ENCODE measurements at places on chromosomes 11 and 22.

- DNase-seq, result no peak
Measured at GRCh38 chr11:131095511-131096185, 179.4 kb upstream of the SNX19 start.

DNA sequence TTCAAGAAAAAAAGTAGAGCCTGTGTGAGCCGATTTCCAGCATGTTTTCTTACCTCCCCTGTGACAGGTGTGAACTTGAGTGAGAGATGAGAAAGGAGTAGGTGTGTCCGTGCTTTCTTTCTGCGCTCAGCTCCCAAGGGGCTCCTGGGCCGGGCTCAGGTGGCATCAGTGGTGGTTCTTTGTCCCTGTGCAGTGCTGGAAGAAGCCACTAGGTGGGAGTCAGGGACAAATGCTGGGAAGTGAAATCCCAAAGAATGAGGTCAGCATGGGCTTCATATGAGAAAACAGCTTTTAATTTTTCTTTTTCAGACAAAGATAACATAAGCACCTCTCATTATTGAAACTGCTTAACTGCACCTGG, 57.8 kb downstream of the PPFIBP2 start:
- no peak for DNase-seq

DNA sequence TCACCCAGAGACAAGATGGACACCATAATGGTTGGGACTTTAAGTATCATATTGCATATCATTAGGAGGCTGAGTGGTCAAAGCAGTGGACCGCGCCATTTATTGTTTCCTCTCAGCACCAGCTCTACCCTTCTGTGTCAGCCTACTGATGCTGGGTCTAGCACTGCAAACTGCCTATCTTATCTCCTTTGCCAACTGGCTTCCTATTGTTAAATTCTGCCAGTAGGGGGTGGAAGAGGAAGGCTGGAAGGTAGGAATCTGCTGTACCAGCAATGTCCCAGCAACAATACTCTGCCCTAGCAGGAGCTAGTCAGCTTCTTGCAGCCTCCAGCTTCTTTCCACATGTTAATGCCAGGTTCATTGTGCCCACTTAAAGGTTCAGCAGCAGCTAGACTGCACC, 367.1 kb upstream of the PDGFD start:
- DNase-seq, result peak; percentile 16

DNA sequence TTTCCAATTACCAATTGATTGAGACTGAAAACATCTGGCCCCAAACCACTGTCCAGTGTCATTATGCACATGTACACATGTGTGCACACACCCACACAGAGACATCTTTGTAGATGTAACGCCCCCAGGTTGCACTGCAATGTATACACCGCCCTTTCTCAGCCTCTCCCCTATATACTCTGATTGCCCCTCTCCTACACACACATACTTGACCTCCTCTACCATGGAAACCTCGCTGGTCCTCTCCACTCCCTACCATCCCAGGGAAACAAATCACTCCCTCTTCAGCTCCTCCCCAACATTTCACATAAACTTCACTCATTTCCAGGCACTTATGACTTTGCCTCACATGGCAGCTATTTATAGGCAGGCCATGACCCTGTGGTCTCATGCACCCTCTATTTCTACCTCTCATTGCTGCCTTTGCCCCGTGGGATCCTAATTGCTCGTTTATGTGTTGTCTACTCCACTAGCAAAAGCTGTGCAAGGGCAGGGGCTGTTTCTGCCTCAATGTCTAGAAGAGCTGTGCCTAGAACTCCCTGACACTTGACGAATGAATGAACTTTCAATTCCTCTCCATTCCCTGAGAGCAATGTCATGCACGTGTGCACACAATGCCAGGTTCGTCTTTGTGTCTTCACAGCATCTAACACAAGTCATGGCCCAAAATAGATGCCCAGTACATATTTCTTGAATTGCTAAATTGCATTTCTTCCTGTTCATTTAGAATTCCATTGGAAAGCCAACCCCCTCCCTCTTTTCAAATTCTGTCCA, 10.0 kb upstream of the TMA7B start:
- no peak for DNase-seq

GRCh38 chr11:14617241-14618027, 26.2 kb upstream of the PDE3B start:
- no peak for DNase-seq

- DNase-seq, result no peak
Measured at GRCh38 chr11:108965306-108966001, 300.6 kb downstream of the DDX10 start.

DNA sequence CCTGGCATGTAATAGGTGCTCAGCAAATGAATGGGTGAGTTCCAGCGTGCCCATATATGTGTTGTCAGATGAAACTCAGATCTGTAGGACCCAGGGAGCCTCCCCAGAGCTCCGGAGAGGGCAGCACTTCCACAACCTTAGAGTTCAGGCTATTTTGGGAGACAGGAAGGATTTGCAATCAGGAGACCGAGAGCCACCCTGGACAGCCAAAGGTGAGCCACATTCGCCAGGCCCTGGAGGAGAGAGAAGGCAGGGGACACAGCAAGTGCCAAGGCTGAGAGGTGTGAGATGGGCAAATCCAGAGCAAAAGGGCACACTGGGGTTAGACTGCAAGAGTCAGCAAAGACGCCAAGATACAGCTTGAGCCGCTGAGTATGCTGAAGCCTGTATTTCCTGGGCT, 66.4 kb downstream of the CD82 start:
- DNase-seq, result no peak

- DNase-seq, result no peak
Measured at GRCh38 chr11:70255477-70256116, 14.9 kb upstream of the PPFIA1 start.

- DNase-seq, result no peak
Measured at GRCh38 chr11:109864151-109864661, 229.0 kb upstream of the ZC3H12C start.

- DNase-seq, result no peak
Measured at GRCh38 chr22:49215840-49216239, 611.8 kb downstream of the BRD1 start.

GRCh38 chr22:29266564-29267461, 968 bp downstream of the RHBDD3 start:
- no peak for DNase-seq

- no peak for DNase-seq
Measured at GRCh38 chr22:40628354-40629042, 8.0 kb downstream of the MRTFA start.

DNA sequence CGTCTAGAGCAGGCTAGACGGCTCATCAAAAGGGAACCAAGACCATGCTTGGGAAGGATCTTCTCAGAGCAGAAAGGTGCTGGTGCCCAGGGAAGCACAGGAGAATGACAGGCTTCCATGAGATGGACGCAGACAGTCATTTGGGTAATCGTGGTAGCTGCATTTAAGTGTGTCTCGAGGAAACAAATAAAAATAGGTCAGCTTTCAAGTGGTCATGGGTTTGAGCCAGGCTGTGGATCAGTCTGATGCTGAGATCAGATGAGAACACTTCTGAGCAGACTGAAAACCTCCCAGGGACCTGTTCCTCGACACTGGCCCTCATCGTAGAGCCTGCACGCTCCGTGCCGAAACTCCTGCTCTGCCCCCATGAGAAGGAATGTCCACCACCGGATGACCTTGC, 4.7 kb downstream of the CARS1 start:
- no peak for DNase-seq

DNA sequence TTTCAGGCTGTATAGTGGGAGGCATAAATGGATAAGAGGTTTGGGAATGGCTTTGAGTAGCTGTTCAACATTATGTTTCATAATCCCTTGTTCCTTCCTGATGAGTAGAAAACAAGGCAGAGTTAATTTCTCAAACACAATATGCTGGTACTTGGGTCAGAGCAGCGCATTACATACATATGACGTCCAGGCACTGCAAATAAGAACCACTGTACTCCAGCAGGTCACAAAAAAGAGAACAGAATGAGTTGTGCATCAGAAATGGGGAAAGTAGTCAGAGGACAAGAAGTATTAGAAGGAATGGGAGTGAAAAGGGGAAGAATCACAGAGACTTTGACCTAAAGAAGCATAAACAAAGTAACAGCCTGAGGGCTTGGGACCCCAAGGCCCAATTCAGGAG, 44.0 kb upstream of the RDX start:
- no peak for DNase-seq

DNA sequence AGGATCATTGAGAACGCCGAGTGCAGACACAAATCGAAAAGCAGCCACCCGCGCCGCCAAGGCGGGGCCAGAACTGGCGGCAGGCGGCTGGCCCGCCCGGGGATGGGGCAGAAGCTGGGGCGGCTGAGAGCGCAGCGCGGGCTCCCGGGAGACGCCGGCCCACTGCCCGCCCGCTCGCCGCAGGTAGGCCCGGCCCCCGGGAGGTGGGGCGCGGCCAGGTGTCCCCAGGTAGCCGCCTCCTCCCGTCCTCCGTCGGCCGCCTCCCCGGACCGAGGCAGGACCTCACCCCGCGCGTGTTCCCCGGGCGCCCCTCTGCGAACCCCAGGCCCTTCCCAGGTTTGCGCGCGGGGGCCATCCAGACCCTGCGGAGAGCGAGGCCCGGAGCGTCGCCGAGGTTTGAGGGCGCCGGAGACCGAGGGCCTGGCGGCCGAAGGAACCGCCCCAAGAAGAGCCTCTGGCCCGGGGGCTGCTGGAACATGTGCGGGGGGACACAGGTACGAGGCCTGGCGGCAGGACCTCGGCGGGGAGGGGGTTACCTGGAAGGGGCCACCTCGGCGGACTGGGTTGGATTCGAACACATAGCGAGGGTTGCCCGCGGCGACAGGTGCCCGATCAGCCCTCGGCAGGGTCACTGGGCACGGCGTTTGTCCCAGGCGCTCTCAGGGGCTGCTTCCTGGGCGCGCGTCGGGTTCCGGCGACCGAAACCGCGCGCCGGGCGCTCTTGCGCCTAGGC, at the start of gene PRRG4:
Gene PRRG4 (plus strand): TSS at position 248 of the 733 bp plus-strand sequence. CDS start 603 bp downstream, outside the sequence.
- no peak for DNase-seq

DNA sequence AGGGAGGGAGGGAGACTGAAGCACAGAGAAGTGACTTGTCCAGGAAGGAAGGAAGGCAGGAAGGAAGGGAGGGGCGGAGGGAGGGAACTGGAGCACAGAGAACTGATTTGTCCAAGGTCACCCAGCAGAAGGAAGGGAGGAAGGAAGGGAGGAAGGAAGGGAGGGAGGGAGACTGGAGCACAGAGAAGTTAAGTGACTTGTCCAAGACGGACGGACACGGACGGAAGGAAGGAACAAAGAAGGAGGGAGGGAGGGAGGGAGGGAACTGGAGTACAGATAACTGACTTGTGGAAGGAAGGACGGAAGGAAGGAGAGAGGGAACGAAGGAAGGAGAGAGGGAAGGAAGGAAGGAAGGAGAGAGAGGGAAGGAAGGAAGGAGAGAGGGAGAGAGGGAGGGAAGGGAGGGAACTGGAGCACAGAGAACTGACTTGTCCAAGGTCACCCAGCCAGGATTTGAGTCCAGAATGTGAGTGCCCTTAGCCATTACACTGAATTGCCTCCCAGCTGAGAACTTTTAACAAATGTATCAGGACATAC, 1.5 kb downstream of the SLC35F2 start:
- DNase-seq, result no peak

GRCh38 chr11:69158301-69159149, 2.8 kb downstream of the SMIM38 start:
- no peak for DNase-seq

DNA sequence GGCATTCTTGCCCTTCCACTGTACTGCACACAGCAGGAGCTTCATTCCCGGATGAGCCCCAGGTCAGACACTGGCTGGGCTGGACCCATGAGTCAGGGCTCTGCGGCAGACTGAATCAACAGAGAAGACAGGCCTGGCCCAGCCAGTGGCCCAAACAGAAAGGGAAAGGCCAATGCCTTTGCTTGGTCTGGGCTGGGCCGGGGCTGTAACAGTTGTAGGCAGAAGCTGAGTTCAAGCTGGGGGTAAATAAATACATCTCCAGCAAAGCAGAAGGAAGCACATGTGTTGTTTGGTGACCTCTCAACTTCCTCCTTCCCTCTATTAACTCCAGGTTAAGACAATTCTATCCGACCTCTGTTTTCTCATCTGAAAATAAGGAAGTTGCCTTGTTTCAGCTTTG, 1.8 kb upstream of the SMIM35 start:
- no peak for DNase-seq

DNA sequence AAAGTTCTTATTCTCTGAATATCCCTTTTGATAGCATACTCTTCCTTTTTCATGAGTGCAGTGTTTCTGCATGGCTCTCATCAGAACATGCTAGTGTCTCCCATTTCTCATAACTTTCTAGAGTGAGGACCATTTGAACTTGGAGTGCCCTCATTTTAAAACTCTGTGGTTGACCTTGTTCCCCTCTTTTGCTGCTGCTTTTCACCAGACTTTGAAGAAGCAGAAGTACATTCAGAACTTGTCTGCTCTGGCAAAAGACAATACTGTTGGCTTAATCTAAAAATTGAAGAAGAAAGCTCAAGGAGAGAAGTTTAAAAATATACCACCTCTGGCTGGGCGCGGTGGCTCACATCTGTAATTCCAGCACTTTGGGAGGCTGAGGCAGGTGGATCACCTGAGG, 35.0 kb downstream of the PPARA start:
- DNase-seq, result no peak

- DNase-seq, result no peak
Measured at GRCh38 chr11:73019449-73019848, 122.7 kb downstream of the FCHSD2 start.

DNA sequence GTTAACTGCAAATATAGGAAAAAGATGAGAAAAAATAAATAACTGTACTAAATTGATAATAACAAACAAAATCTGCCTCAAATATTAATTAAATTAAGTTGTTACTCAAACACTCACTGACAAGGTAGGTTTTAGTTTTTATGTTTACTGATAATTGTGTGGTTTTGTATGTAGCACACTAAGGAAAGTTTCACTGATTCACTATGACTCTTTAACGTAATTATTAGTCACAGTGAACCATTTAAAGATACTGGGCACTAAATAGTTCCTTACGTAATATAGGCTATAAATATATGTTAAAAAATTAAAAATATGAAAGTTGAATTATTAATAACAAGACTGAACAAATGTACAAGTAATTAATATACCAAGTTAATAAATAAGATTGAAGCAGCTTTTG, 2330.0 kb upstream of the RAG2 start:
- DNase-seq, result no peak

- no peak for DNase-seq
Measured at GRCh38 chr11:122755941-122756340, 82.4 kb upstream of the CRTAM start.

DNA sequence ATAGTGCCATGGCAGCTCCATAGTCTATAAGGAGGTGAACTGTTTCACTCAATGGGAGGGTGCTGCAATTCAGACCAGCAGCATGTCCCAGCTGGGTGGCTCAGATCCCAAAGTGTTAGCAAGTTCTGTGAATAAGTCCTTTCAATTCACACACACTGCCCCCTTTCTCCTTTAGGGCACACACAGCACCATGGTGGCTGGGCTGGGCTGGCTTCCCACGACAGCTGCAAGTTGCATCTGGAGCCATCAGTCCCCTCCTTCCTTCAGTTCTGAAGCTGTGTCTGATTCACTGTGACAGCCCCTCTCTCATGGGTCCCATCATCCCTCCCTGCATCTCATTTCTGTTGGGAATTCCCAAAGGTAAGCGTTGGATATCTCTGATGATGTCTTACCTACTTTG, 324.1 kb upstream of the NCAM1 start:
- no peak for DNase-seq

All from iPS DF 6.9 (cell line).